Amygdala (tissue), 56 donors: ENCODE measurements at places on chromosomes 11 and 22.

DNA sequence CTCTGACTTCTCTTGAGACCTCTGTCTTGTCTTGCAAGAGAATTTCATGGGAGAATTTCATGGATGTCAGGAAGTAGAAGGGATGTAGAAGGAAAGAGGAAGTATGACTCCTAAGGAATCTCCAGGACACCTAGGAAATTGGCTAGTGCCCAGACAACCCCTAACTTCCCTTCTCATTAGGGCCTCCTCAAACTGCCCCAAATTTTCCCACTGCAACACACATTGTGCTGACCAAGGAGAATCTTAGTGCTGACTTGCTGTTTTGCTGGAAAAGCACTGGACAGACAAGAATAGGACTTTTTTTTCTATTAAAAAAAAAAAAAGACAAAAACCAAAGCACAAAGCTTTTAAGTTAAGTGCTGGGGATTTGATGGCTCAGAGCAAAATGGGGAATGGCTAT, 236.1 kb upstream of the CADM1 start:
- DNase-seq, result no peak

GRCh38 chr11:69196783-69197169, 41.0 kb downstream of the SMIM38 start:
- DNase-seq, result no peak

GRCh38 chr22:24990344-24990905, 37.9 kb downstream of the KIAA1671 start:
- no peak for DNase-seq

- peak; percentile 46 for DNase-seq
Observed at GRCh38 chr11:762421-763072, 14.7 kb downstream of the GATD1 start.

- no peak for DNase-seq
Observed at GRCh38 chr11:75493626-75494025, 32.1 kb downstream of the GDPD5 start.

DNA sequence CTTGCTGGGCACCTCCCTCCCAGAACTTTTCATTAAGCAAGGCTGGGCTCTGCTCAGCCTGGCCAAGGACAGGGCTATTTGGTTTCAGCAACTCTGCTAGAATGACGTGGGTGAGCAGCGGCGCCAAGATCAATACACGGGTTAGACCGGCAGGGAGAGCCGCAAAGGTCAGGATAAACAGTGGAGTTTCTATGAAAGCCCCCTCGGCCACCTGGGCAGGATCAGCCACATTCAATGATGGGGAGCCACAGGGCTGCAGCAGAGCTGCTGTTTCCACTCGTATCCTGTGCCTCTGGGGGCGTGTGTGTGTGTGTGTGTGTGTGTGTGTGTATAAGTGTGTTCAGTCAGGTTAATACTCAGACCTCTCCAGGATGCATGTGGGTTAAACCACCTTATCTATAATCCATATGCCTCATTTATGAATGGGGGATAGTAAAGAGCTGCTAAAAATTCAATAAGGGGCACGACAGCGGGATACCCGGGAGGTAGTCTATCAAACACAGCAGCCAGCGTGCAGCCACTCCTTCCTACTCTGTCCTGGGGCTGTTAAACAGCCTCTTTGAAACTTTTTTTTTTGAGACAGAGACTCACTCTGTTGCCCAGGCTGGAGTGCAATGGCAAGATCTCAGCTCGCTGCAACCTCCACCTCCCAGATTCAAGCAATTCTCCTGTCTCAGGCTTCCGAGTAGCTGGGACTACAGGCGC, 34.8 kb downstream of the MYH9 start:
- no peak for DNase-seq

DNA sequence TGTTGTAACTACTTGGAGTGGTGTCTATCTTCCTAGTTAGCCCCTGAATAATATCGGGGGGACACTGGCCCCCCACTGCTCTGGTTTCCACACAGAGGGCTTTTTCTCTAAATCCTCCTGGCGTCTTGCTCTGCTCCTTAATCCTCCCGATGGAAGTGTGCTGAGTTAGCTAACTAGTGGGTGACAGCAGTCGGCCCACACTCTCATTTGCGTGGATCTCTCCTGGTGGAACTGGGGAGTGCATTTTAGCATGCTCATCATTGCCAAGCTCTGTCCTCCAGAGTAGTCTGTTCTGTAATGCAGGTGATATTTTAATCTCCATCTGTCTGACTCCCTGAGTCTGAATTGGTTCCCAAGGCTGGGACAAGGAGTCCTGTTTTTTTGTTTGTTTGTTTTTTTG, 46.1 kb upstream of the RASSF10 start:
- no peak for DNase-seq

- DNase-seq, result no peak
Observed at GRCh38 chr11:16148301-16148931, 207.9 kb downstream of the SOX6 start.

GRCh38 chr11:87114093-87114492, 76.4 kb downstream of the TMEM135 start:
- DNase-seq, result no peak

- DNase-seq, result no peak
Observed at GRCh38 chr11:119803726-119804294, 74.8 kb upstream of the NECTIN1 start.

DNA sequence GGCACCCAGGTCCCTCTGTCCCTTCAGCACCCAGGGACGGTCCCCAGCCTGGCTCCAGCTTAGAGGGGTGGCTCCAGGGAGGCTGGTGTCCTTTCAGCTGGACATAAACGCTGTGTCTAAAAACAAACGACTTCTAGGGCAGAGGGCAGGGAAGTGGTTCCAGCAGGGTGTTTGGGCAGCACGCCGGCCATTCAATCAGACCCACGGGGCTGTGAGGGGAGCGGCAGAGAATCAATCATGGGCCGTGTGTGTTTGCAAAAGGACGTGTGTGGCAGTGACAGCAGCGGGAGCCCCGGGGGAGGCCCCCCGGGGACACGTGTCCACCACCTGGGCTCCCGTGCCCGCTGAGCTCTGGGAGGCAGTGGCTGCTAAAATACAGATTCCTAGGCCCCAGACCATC, 127.7 kb downstream of the MN1 start:
- DNase-seq, result no peak

DNA sequence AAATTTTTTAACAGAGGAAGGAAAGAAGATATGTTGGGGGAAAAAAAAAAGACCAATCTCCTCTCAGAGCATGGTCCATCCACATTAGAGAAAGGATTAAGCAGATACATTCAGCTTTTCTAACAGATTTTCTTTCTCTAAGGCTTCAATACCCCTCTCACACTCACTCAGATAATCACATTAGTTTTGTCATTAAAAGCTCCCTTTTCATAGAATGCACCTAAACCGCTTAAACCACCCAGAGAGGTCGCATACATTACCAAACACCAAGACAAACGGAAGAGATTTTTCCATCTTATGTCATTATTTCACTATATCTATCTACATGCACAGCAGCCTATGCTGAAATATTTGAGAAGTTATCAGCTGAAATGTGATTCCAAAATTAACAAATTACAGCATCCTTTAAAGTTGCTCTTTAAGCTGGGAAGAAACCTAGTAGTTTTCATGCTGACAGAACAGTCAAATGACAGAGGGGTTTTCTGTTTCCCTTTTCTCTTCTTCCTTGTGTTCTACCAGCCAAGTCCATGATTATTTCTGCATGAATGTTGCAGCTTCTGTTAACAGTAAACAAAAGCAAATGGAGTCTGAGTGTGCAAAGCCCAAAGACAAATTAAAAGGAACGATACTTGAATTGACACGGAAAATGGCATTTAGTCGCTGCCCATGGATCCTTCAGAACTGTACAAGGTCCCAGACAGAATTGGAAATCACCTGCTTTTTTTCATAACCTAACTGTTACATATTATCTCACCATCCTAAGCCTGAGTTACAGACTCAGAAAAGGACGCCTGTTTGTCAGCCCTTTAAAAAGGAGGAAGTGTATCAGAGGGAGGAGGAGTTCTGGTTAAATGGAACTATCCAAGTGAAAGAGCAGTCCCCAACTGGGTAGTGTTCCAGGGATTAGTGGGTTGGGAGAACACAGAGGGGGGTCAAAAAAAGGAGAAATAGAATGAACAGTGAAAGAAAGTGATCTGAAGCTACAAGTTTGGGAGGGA, 54.6 kb downstream of the PRCP start:
- DNase-seq, result no peak

DNA sequence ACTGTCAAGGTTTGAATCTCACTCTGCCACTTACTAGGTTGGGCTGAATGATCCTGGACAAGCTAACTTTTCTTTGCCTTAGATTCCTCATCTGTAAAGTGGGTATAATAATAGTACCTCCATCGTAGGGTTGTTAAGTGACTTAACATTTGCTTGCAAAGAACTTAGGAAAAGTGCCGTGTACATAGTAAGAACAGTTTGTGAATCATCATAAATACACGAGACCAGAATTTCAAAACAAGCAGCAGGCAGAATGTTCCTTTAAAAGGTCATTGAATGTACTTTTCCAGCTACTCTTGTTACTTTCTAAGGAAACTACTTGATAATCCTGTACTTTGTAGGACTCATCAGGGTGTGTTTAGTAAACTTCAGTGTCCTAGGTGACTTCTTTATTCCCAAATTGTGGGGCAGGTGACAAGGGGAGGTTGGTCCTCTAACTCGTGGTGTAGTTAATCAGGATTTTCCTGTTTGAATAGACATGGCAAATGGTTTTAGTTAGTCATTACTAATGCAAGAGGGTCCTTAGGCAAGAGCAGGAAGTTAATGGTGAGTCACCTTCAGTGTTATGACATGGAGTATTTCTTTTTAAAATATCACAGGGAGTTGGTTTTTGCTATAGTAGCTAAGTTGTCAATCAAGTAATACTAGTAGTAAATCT, 67.9 kb downstream of the YAP1 start:
- DNase-seq, result no peak

GRCh38 chr22:19654338-19654987, 59.8 kb upstream of the SEPTIN5 start:
- no peak for DNase-seq

DNA sequence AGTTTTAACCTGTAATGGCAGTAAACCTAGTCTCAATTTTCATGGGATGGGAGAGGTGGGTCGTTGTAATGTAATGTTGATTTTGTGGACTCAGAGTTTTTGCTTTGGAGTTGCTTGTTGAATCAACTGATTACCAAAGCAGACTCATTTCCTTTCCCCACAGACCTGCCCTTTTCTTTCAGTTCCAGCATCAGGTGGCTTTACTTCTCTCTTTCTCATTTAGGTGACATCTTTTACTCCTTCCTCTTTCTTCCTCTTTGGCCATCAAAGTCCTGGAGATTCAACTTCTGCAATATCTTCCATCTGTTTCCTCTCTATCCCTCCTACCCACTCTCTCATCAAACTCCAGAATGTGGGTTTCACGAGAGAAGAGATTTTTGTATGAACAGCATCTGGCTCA, 313.9 kb downstream of the TMEM135 start:
- no peak for DNase-seq

DNA sequence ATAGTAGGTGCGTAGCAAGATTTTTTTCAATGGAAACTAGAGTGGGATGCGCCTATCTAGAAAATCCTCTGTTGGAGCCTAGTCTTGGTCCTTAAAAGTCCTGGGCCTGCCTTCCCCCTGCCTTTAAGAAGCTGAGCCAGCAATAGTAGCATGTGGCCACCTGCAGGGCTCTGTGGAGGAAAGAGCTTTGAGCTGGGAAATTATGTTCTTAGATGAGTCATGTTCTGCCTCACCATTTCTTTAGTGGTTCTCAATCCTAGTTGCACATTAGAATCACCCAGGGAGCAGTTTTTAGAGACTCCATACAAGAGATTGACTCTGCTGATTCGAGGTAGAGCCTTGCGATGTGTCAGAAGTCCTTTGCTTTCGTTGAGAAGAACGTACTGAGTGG, 133.5 kb downstream of the COMMD9 start:
- no peak for DNase-seq

DNA sequence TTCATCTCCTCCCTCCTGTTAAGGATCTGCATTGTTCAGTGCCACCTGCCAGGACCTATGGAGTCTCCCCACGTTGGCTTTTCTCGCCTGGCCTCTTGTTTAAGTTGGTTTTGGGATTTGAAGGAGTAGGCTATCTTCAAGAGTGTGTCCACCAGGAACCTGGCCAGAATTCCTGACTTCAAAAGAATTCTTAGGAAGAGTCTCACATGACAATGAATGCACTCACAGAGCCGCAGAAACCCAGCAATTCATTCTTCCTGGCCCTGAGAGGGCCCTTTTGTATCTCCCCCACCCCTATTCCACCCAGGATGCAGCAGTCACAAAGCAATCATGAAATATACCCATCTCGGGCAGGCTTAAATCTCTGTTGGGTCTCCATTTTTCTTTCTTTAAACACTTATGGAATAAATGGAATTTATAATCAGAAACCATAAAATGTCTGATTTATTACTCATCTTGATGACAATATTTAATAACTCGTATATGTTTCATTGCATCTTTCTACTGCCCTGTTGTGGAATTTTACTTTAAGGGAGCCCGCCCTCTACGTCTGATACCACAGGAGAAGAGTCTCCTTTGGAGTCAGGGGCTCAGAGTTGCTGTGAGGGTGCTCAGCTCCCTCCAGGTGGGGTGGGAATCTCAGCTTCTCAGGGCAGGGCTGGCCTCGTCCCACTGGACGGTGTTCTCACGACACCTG, 507.0 kb downstream of the NTM start:
- DNase-seq, result no peak
